Activated CD8-positive, alpha-beta T cell treated with anti-CD3 and anti-CD28 coated beads for 36 hours (primary cell): ENCODE measurements at places on chromosomes 3 and 15. TPM values are rescaled to one million over a fixed set of nuclear protein-coding genes. Genes with fewer than 3 reads are reported as not detected.

Gene CHRNA3
- not detected for total RNA-seq

DNA sequence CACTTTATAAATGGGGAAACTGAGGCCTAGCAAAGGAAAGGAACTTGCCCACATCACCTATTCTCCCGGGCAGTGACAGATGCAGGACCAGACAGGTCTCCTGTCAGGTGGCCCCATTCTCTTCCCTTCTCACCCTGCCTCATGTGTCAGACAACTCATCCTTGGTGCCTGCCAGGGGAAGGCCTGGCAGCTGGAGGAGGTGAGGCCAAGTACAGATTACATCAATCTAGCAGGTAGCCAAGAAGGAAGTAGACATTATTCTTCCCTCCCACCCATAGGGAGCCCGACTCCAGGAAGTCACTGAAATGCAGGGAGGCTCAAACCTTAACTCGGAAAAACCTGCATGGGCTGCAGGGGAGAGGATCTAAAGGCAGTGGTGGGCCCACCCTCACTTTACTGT, 39.6 kb downstream of the DAPK2 start:
- DNase-seq: no peak
- H3K36me3 ChIP-seq: no peaks in the 10 kb centered on the region
- H3K27ac ChIP-seq: no peak overlapping the region

GRCh38 chr3:98780343-98780742, 17.2 kb downstream of the ST3GAL6 start:
- H3K4me3 ChIP-seq: no peak overlapping the region
- H3K36me3 ChIP-seq: no peaks in the 10 kb centered on the region
- DNase-seq: no peak
- no peak overlapping the region for H3K27ac ChIP-seq

Gene TRMT10C
- 49.4 TPM for total RNA-seq

Gene ROBO2
- total RNA-seq: not detected

DNA sequence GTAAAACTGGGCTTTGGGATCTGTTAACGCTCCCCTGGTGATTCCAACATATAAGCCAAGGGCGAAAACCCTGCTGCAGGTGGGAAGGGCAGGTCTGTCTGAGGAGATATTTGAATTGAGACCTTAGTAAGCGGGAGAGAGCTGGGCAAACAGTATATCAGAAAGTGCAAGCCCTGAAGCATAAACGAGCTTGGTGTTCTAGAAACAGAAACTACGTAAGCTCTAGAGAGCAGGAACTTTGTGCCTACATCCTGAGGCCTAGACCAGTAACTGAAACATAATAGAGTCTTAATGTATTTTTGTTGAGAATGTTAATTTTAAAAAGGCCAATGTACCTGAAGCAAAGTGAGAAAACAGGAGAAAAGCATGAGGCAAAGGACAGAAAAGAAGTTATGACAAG, 62.9 kb upstream of the FSIP1 start:
- H3K4me1 ChIP-seq: no peaks in the 10 kb centered on the region
- peaks cover 9% of the 10 kb centered on the region for H3K27me3 ChIP-seq
- DNase-seq: no peak
- no peaks in the 10 kb centered on the region for H3K36me3 ChIP-seq
- no peak overlapping the region for H3K4me3 ChIP-seq

Gene SEMA3G
- total RNA-seq: not detected

Gene SCAANT1
- total RNA-seq: not detected

GRCh38 chr15:85137489-85138168, 156.0 kb downstream of the PDE8A start:
- H3K27me3 ChIP-seq: no peaks in the 10 kb centered on the region
- peaks cover 19% of the 10 kb centered on the region for H3K36me3 ChIP-seq
- no peaks in the 10 kb centered on the region for H3K4me1 ChIP-seq
- no peak for DNase-seq

DNA sequence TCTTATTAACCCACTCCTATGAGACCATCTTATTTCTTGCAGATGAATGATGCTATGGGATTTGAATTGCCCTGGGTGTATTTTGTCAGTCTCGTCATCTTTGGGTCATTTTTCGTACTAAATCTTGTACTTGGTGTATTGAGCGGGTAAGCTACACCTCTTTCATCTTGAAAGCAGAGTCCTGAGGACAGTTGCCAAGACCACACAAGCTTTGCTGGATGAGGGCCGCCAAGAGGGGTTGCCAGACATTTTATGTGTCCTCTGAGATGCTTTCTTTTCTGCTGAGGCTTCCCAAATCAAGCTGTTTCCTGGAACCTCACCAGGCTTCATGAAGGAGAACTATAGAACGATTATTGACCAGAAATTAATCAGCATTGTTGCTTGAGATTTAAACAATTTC, 173.2 kb downstream of the CHDH start:
- no peak overlapping the region for H3K4me3 ChIP-seq
- H3K36me3 ChIP-seq: no peaks in the 10 kb centered on the region
- no peak for DNase-seq

Gene GP9
- total RNA-seq: not detected

Gene CP
- not detected for total RNA-seq

GRCh38 chr3:150082898-150083654, 112.4 kb upstream of the PFN2 start:
- H3K4me1 ChIP-seq: no peaks in the 10 kb centered on the region
- no peak overlapping the region for H3K27ac ChIP-seq
- no peak overlapping the region for H3K4me3 ChIP-seq
- DNase-seq: no peak

- DNase-seq: peak; percentile 60
- H3K4me1 ChIP-seq: peaks cover 20% of the 10 kb centered on the region
- peaks cover 9% of the 10 kb centered on the region for H3K27me3 ChIP-seq
- H3K36me3 ChIP-seq: no peaks in the 10 kb centered on the region
- peak overlapping the region; percentile 67 for H3K27ac ChIP-seq
- peak overlapping the region; percentile 12 for H3K4me3 ChIP-seq
Measured at GRCh38 chr3:97981886-97982285, 9.7 kb upstream of the RIOX2 start.

- no peaks in the 10 kb centered on the region for H3K36me3 ChIP-seq
- H3K27me3 ChIP-seq: no peaks in the 10 kb centered on the region
- H3K27ac ChIP-seq: no peak overlapping the region
- H3K4me3 ChIP-seq: no peak overlapping the region
- no peak for DNase-seq
- no peaks in the 10 kb centered on the region for H3K4me1 ChIP-seq
Measured at GRCh38 chr15:24054547-24055245, 367.6 kb upstream of the NDN start.

GRCh38 chr15:90209591-90209990, 8.5 kb downstream of the SEMA4B start:
- H3K27ac ChIP-seq: peak overlapping the region; percentile 37
- no peak overlapping the region for H3K4me3 ChIP-seq
- H3K36me3 ChIP-seq: no peaks in the 10 kb centered on the region
- peak; percentile 41 for DNase-seq
- H3K27me3 ChIP-seq: no peaks in the 10 kb centered on the region

DNA sequence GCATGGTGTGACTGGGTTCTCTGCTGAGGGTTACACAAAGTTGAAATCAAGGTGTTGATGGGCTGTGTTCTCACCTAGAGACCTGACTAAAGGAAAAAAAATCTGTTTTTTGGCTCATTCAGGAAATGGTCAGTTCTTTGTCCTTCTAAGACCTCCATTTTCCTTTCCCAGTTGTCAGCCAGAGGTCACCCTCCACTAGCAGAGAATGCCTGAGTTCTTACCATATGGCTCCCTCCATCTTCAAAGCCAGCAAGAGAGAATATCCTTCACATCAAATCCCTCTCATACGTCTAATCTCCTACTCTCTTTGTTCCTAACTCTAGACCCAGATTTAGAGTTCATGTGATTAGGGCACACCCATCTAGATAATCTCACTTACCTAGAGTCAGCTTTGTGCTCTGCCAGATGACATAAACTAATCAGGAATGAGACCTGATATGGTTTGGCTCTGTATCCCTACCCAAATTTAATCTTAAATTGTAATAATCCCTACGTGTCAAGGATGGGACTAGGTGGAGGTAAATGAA, 19.4 kb downstream of the ANKRD28 start:
- H3K27me3 ChIP-seq: no peaks in the 10 kb centered on the region
- H3K36me3 ChIP-seq: peaks cover 11% of the 10 kb centered on the region
- no peak overlapping the region for H3K27ac ChIP-seq
- H3K4me3 ChIP-seq: no peak overlapping the region
- H3K4me1 ChIP-seq: peaks cover 38% of the 10 kb centered on the region

Gene SCAMP5
- 1.1 TPM for total RNA-seq

Gene CCNB2
- 61.9 TPM for total RNA-seq

Gene AGBL1
- not detected for total RNA-seq

DNA sequence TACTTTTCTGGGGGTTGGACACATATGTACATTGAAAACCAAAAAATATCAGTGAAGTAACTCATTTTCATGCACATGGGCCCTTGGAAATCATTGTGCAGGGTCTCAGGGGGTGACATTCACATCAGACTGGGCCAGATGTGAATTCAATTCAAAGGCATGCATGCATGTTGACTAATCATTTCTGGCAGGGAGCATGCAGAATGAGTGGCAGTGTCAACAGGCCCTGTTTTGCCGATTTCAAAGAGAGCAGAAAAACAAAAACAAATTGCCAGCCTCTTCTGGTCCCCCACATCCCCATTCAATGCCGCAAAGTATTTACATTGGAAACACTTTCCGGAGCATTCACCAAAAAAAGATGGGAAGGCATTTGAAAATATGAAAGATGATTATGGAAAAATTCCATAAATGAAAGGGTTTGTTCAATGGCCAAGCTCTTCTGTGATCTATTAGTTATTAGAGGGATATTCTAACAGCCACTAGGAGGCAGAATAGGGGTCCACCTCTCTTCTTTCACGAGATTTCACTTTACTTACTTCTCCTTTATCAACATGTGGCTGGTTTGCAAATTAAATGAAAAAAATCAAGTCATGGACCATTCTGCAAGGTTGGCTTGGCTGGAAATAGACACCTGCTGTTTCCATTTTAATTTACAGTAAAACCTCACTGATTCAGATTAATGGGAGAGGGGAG, 119.9 kb upstream of the FEZF2 start:
- H3K27ac ChIP-seq: no peak overlapping the region
- no peak for DNase-seq
- no peaks in the 10 kb centered on the region for H3K27me3 ChIP-seq
- no peaks in the 10 kb centered on the region for H3K4me1 ChIP-seq
- H3K36me3 ChIP-seq: no peaks in the 10 kb centered on the region

Gene VPS33B
- 22.9 TPM for total RNA-seq

Gene ZNF80
- total RNA-seq: 1.8 TPM

- H3K4me3 ChIP-seq: no peak overlapping the region
- peaks cover 1% of the 10 kb centered on the region for H3K27me3 ChIP-seq
- H3K36me3 ChIP-seq: no peaks in the 10 kb centered on the region
- no peaks in the 10 kb centered on the region for H3K4me1 ChIP-seq
- no peak for DNase-seq
Measured at GRCh38 chr15:92690395-92690794, 34.8 kb upstream of the FAM174B start.

Gene DISP2
- total RNA-seq: 0.20 TPM

Gene GPR156
- not detected for total RNA-seq

Gene LIPH
- total RNA-seq: not detected

Gene DUOX1
- total RNA-seq: not detected

GRCh38 chr3:133162670-133163305, 124.6 kb downstream of the TMEM108 start:
- no peak for DNase-seq
- no peak overlapping the region for H3K27ac ChIP-seq
- H3K4me1 ChIP-seq: no peaks in the 10 kb centered on the region
- H3K36me3 ChIP-seq: no peaks in the 10 kb centered on the region
- H3K4me3 ChIP-seq: no peak overlapping the region

- H3K27ac ChIP-seq: no peak overlapping the region
- no peaks in the 10 kb centered on the region for H3K36me3 ChIP-seq
- no peak for DNase-seq
- H3K4me3 ChIP-seq: no peak overlapping the region
Measured at GRCh38 chr3:49791571-49791970, 5.2 kb upstream of the IP6K1 start.

DNA sequence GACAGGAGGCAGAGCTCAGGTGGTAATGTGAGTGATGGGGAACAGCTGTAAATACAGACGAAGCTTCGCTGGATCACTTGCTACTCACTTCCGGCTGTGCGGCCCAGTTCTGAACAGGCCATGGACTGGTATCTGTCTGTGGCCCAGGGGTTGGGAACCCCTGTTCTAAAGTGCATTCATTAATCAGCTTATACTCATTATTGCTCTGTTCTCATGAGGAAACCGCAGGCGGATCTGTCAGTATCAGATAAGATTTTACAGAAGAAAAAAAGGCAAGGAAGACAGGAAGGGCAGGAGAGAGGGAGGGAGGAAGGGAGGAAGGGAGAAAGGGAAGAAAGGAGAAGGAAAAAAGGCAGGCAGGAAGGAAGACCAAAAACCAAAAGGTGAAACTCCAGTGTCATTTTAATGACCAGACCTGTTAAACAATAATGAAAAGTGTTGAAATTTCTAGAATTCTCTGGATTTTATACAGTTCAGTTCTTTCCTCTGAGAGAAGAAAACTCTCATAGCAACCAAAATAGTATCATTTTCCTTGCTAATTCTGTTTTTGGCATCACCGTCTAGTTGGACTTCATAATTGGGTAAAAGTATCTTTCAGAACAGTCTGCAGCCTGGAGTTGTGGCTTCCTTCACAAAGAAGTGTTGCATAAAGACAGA, 128.0 kb upstream of the PROK2 start:
- DNase-seq: no peak
- H3K27me3 ChIP-seq: no peaks in the 10 kb centered on the region
- H3K4me1 ChIP-seq: no peaks in the 10 kb centered on the region
- no peak overlapping the region for H3K4me3 ChIP-seq
- no peaks in the 10 kb centered on the region for H3K36me3 ChIP-seq

DNA sequence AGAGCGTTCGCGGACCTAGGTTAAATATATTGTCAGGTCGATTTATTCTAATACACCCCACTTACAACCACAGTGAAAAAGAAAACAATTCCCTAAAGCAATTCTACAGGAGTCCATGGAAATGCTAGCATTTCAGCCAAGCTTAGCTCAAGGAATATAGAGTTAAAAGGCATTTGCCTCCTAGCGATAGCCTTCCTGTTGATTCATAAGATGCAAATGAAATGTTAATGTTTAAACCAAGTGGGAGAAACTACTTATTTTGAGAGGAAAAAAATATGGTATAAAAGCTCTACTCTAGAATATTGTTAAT, 1.7 kb upstream of the ALCAM start:
- no peaks in the 10 kb centered on the region for H3K36me3 ChIP-seq
- H3K27ac ChIP-seq: no peak overlapping the region
- no peak for DNase-seq
- no peak overlapping the region for H3K4me3 ChIP-seq

GRCh38 chr3:187064210-187065115, 74.8 kb downstream of the RPL39L start:
- DNase-seq: no peak
- H3K27ac ChIP-seq: peak overlapping the region; percentile 67
- peaks cover 67% of the 10 kb centered on the region for H3K36me3 ChIP-seq
- no peak overlapping the region for H3K4me3 ChIP-seq
- H3K27me3 ChIP-seq: no peaks in the 10 kb centered on the region
- peaks cover 64% of the 10 kb centered on the region for H3K4me1 ChIP-seq

Gene C2CD4A
- total RNA-seq: 0.67 TPM

Gene GALNT15
- not detected for total RNA-seq

Gene CKMT1A
- 0.38 TPM for total RNA-seq

Gene SNTN
- total RNA-seq: not detected

GRCh38 chr3:124516333-124516732, 213.9 kb upstream of the UMPS start:
- DNase-seq: no peak
- H3K4me1 ChIP-seq: no peaks in the 10 kb centered on the region
- peaks cover 6% of the 10 kb centered on the region for H3K27me3 ChIP-seq
- H3K36me3 ChIP-seq: no peaks in the 10 kb centered on the region
- H3K4me3 ChIP-seq: no peak overlapping the region

Gene WWTR1
- total RNA-seq: 0.63 TPM

Gene BOC
- total RNA-seq: 0.49 TPM

GRCh38 chr3:17478673-17479072, 263.8 kb downstream of the TBC1D5 start:
- no peak overlapping the region for H3K4me3 ChIP-seq
- no peaks in the 10 kb centered on the region for H3K27me3 ChIP-seq
- peaks cover 1% of the 10 kb centered on the region for H3K36me3 ChIP-seq
- H3K27ac ChIP-seq: no peak overlapping the region
- no peaks in the 10 kb centered on the region for H3K4me1 ChIP-seq
